T-helper 2 cell (primary cell): ENCODE measurements at places on chromosomes 7 and 10.

DNA sequence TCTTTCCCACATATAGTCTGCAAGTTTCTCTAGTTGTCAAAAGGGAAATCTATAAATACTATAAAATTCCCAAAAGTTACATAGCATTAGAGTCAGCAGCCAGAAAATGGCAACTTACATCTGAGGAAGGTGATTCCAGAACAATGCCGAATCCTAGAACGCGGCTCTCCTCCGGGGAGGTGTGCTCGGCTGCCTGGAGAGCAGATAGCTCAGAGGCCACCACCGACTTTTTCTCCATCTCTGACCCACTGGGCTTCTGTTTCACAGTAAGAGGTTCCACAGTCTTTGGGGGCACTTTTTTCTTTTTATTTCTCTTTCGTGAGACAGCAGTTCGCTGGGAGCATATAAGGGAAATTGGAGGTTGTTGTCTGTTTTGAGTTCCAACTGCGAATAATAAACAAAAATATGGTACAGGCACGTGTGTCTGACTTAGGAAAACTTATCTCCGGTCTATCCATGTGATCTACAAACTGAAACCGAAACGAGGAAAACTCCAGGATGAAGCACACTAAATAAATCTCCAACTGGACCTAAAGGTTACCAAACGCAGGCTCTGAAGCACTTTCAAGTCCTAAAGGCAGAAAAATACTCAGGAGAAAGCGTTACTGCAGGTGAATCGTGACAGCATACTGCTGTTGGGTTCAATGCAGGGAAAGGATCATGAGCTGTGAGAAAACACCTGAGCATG lies 36.2 kb downstream of the BEND7 start:
- no peak for DNase-seq

DNA sequence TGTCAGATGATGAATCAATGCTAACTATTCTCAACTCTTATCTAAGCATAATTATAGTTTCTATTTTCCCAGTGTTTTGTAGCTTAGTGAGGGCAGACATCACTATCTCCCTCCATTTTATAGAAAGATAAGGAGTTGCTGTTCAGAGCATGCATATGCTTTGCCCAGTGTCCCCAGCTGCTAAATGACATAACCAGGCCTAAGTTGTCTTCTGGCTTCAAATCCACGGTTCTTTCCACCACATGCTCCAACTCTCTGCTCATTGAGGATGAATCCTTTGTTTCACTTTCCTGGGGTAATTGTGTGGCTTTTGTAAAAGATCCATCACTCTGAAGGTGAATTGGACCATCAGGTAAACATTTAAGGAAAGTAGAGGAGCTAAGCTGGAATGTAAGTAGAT lies 134.0 kb downstream of the SNX10 start:
- DNase-seq, result no peak

DNA sequence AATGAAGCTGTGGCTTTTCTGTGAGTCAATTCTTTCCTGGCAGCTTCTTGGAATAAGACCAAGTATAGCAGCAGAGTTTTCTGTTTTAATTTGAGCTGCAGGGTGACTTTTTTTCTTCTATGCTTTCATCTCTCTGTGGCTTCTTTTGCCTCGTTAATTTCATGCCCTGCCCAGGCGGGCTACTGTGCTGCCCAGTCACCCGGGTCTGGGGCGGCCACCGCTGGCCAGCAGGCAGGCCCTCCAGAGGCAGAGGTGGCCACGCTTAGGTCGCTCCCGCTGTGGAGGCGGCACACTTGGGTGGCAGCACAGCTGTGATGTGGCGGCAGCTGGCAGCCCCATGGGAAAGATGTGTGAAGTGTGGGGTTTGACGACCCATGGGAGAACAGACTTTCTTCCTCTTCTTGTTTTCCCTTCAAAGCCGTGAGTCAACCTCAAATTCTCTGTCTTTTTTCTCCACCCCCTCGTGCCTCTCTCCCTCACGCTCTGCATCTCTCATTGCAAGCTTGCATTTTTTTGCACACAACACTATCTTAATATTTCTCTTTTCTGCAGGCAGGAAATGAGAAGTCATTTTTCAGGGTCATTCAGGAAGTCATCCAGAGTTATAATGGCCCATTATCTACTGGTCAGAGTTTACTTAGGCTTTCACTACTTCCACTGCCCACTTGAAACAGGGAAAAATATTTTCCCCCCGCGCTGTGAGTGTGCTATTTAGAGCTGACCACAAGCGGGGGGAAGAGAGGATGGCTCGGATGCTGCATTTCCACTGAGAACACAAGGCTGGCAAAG lies 67.8 kb downstream of the EGFR start:
- no peak for DNase-seq

- no peak for DNase-seq
Measured at GRCh38 chr7:84729284-84729683, 457.6 kb downstream of the SEMA3D start.

- no peak for DNase-seq
Measured at GRCh38 chr7:22842383-22842941, 19.8 kb upstream of the TOMM7 start.

DNA sequence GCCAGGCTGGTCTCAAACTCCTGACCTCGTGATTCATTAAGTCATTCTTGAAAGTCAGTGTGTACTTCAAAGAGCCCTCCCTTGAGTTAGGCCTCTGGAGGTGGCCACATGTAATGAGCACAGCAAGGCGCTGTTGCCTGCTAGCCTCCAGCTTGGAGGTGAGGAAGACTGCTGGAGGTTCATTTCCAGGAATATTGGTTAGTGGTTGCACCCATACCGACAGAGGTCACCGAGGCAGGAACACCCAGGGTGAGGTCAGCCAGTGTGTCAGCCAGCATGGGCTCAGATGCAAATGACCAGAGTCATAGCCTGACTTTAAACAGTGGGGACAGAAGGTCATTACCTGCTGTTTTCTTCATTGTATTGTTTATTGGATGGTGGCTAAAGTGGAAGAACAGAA lies 85.0 kb downstream of the PLPP4 start:
- DNase-seq, result no peak

- DNase-seq, result no peak
Measured at GRCh38 chr7:94877731-94878670, 29.4 kb upstream of the PPP1R9A start.

- DNase-seq, result no peak
Measured at GRCh38 chr10:117007080-117007479, 2.1 kb upstream of the SHTN1 start.

DNA sequence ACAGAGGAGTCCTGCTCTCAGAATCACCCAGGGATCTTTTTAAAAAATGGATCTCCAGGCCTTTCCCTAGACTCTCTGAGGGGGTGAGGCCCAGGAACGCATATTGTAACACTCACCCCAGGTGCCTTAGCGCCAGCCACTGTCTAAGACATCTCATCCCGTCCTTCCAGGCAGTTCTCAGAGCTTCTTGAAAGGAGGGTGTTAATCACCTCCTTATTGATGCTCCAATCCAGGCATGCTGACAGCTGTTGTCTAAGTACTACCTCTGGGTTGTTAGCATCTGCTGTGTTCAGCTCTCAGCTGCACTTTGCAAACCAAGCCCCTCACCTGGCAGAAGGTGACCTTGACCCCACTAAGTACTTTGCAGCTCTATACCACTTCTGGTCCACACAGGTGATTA lies 36.0 kb downstream of the KIAA1549 start:
- no peak for DNase-seq

DNA sequence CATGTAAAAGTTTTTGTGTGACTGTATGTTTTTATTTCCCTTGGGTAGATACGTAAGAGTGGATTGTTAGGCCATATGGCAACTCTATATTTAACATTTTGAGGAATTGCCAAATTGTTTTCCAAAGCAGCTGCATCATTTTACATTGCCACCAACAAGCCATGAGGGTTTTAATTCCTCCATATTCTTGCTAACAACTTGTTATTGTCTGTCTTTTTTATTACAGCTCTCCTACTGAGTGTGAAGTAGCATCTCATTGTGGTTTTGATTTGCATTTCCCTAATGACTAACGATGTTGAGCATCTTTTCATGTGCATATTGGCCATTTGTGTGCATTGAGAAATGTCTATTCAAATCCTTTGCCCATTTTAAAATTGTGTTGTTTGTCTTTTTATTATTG lies 94.9 kb downstream of the CARD11 start:
- no peak for DNase-seq

- DNase-seq, result no peak
Measured at GRCh38 chr10:105834261-105835059, 1193.4 kb downstream of the SORCS3 start.

DNA sequence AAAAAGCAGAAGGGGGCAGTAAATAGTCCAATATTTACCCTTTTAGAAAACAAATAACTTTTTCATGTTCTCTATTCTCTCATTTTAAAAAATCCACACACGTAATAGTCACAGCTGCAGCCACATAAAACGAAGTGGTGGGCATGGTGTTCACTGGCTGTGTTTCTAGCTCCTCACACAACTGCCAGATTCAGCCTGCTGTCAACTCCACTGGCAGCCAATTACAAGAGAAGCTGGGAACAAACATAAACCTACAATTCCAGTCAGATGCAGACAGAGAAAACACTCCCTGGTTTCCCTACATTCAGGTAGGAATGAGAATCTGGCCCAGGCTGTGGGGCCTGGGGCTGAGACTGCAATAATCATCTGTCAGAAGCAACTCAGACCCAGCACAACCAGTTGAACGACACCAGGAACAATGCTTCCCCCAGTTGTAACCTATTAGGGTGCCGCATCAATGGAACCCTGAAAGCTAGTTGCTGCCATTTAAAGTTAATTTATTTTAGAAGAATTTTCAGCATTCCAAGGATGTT lies 29.1 kb downstream of the ERCC6 start:
- DNase-seq, result no peak

- no peak for DNase-seq
Measured at GRCh38 chr10:89337484-89337883, 9.7 kb downstream of the IFIT3 start.

DNA sequence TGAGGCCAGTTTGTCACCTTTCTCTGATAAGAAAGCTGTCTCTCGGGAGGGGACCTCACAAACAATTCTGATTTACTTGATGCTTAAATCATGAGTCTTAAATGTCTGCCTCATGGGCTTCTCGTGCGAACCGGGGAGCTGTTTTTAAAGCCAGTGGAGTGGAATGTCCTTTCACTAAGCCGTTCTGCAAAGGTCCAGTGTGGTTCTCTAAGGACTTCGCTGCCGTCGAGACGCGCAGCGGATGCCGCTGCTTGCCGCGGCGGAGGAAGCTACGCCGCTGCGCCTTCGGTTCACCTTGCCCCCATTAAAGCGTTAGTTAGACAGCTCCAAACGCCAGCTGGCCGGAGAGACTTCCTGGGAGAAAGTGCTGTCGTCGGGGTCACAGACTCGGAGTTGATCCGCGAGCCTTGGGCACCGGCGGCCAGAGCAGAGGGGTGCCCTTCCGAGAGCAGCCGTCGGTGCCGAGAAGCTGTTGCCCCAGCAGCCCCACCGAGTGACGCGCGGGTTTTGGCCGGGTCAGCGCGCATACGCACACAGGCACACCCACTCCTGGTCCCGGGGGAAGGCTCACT lies 1.3 kb upstream of the HMX3 start:
- DNase-seq, result no peak

- DNase-seq, result no peak
Measured at GRCh38 chr7:117901089-117901797, 28.0 kb upstream of the CTTNBP2 start.

- no peak for DNase-seq
Measured at GRCh38 chr10:22042557-22043326, 39.2 kb upstream of the DNAJC1 start.

- no peak for DNase-seq
Measured at GRCh38 chr10:17703706-17704105, 48.3 kb upstream of the TMEM236 start.

DNA sequence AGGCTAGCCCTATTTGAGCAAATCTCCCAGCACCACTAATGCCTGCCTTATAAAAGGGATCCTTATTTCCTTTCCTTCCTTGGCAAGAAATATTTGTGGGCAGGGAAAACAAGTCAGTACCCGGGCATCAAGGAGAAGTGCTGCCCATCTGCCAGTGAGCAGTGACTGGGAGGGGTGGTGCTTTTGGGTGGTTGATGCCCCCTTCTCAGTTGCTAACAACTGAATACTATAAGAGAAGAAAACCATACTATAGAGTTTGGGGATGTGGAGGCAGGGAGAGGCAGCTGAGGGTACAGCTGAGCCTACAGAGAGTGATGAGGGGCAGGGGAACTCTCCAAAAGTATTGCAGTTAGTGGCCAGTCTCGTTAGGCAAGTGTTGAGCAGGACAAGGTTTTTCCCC lies 39.3 kb downstream of the OGDH start:
- DNase-seq, result no peak

DNA sequence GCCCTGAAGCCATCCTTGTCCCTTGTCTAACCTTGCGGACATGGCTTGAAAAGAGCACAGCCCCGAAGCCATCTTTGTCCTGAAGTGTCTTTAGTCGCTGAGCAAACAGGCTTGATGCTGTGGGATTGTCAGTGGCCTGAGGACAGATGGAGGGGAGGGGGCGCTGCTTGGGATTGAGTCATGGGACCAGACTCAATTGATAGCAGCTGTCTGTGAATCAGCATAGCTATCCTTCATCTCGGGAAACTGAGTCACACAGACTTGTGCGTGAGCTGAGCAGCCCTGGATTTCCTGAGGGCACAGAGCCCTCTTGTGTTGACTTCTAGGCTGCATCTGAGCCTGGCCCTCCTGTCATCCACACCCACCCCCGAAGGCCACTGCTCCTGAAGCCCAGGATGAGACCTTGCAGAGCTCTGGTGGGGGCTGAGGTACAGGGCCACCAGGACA lies 14.4 kb downstream of the MYO1G start:
- DNase-seq, result no peak

DNA sequence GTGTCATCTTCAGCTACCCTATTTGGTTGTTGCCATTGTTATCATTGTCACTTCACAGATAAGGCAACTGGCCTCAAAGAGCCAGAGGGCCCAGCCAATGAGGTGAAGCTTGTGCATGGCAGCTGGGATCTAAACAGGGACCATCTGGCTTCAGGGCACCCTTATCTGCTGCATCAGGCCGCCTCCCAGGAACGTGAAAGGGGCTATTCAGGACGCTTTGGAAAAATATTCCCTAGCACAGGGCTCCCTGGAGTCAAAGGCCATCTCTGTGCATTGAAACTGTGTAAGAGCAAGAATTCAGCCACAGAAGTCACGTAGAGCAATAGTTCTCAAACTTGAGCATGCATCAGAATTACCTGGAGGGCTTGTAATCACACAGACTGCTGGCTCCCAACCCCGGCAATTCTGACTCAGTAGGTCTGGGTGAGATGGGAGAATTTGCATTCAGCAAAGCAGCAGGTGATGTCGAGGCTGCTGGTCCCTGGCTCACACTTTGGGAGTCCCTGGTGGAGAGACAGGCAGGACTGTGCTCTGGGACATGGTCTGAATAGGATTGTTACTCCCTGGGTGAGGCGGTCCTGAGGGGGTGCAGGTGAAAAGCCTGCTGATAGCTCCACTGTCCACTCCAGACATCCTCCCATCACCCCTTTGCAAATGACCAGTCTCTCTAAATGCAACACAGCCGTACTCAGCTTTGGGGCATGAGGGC lies 21.5 kb upstream of the PLEKHA1 start:
- no peak for DNase-seq

- DNase-seq, result no peak
Measured at GRCh38 chr7:1931951-1932270, 261.8 kb downstream of the ELFN1 start.

DNA sequence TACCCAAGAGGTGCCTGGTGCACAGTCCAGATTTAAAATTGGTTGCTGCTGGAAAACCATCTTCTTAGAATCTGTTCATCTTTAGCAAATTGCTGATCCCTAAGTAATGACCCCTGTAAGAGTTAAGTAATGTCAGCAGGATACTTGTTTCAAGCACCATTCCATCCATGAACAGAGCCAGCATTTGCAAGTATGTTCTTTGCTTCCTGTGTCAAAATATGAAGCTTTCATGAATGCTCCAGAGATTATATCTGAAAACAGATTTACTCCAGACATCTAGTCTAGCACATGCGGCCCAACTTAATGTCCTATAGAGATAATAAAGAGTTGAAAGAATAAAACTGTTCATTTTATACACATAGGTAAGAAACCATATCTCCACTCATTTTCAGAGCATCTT lies 98.7 kb upstream of the ZNF438 start:
- no peak for DNase-seq
